ENCODE measurements at places on chromosomes 4 and X.

GRCh38 chrX:38718311-38718710 lies 82.9 kb upstream of the MID1IP1 start:
- DNase-seq: no peak

DNA sequence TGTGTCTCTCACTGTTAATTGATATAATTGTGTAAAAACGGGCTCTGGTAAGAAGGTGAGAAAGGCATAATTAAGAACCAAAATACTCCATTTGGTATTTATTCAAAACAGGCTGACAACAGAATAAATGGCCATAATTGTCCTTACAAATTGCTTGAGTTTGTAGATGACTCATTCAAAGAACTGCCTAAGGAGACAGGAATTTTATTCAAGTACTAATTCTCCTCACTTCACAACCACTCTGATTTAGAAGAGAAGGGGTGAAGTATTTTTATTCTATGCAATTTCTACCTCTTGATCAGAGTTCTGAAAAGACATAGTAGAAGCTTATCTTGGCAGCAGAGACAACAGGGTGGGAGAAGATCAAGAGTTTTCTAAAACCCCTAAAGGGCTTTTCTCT lies 43.1 kb downstream of the ATP11C start:
- DNase-seq: no peak

- DNase-seq: no peak
These were observed 83.8 kb downstream of the INPP4B start for GRCh38 chr4:142762280-142762679.

DNA sequence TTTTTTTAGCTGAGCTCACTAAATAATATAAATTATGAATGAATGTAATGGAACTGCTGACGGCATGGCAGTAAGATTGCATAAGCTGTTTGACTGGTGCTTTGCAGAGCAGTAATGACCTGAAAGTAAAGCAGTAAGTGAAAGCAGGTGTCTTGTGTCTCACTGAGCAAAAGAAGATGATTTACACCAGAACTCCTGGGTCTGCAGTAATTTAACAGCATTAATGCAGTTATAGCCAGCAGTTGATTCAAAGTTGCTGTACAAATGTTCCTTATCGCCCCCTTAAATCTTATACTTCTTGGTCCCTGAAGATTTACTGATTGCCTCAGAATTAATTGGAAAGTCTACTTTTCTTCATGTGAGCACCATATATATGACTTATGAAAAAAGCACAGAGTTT lies 187.7 kb downstream of the DCTD start:
- DNase-seq: peak; percentile 14

All from umbilical cord (tissue), 2 donors.